ENCODE measurements at places on chromosomes 11 and 22.

GRCh38 chr22:30017375-30018223, 62.7 kb upstream of the HORMAD2 start:
- no peak overlapping the region for H3K4me3 ChIP-seq
- no peak for DNase-seq
- H3K36me3 ChIP-seq, result peaks cover 13% of the 10 kb centered on the region
- H3K4me1 ChIP-seq, result peaks cover 3% of the 10 kb centered on the region
- no peak overlapping the region for H3K27ac ChIP-seq

GRCh38 chr22:36155702-36156101, 4.9 kb downstream of the APOL3 start:
- peaks cover 81% of the 10 kb centered on the region for H3K4me1 ChIP-seq
- H3K27me3 ChIP-seq, result no peaks in the 10 kb centered on the region
- peaks cover 82% of the 10 kb centered on the region for H3K36me3 ChIP-seq

GRCh38 chr11:70464509-70465361, 66.4 kb downstream of the CTTN start:
- H3K4me3 ChIP-seq, result no peak overlapping the region
- H3K27ac ChIP-seq, result no peak overlapping the region
- no peaks in the 10 kb centered on the region for H3K36me3 ChIP-seq
- H3K27me3 ChIP-seq, result peaks cover 9% of the 10 kb centered on the region
- H3K4me1 ChIP-seq, result no peaks in the 10 kb centered on the region
- DNase-seq, result no peak

GRCh38 chr22:23418159-23418788, 161.8 kb downstream of the IGLL1 start:
- H3K27me3 ChIP-seq, result peaks cover 5% of the 10 kb centered on the region
- peak; percentile 30 for DNase-seq
- H3K4me3 ChIP-seq, result no peak overlapping the region
- H3K27ac ChIP-seq, result no peak overlapping the region
- H3K4me1 ChIP-seq, result no peaks in the 10 kb centered on the region

DNA sequence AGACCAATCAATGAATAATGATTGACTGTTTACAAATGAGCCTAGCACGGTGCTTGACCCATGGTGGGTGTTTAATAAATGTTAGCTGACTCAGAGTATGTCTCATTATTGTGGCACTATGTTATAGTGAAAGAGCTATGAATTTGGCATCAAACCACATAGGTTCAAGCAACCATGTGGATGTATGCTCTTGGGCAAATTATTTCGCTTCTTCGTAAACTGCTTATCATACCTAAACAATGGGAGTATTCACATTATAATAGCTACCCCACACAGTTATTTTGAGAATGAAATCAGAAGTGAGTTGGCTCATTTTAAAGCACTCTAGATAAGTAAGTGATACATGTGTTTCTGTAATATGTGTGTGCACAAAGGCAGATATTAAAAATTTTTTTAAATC, 118.7 kb upstream of the HSD17B12 start:
- H3K36me3 ChIP-seq, result no peaks in the 10 kb centered on the region
- peaks cover 62% of the 10 kb centered on the region for H3K27me3 ChIP-seq
- H3K4me1 ChIP-seq, result peaks cover 4% of the 10 kb centered on the region
- DNase-seq, result no peak
- no peak overlapping the region for H3K4me3 ChIP-seq

- H3K27ac ChIP-seq, result no peak overlapping the region
- no peak for DNase-seq
- H3K4me1 ChIP-seq, result peaks cover 20% of the 10 kb centered on the region
These were observed 35.6 kb upstream of the TMEM123 start for GRCh38 chr11:102488208-102488607.

DNA sequence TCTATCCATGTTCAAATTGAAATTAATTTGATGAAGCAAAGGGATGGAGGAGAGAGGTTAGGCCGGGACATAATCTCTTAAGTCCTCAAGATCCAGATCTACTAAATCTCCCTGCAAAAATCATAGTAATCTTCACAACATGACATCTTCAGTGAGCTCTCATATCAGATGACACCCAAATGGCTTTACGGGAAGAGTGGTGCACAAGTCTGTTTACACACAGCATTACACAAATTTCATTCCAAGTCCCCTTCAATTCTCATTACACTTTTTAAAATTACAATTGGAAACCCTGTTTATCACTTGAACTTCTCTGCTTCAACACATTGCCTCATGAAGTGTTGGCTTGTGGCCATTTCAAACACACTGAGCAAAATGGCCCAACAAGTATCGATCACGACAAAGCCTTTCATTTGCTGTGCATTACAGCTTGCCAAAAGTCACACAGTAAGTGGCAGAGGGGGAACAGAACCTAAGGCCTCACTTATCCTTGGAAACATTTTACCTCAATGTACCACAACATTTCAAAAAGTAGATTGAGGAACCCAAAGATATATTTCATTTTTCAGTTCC, 17.9 kb upstream of the TPH1 start:
- H3K27me3 ChIP-seq, result no peaks in the 10 kb centered on the region
- no peaks in the 10 kb centered on the region for H3K4me1 ChIP-seq
- H3K27ac ChIP-seq, result no peak overlapping the region
- H3K4me3 ChIP-seq, result no peak overlapping the region
- no peak for DNase-seq

GRCh38 chr11:3642071-3642951, 519 bp upstream of the ART5 start:
- peak; percentile 62 for DNase-seq
- peaks cover 41% of the 10 kb centered on the region for H3K27me3 ChIP-seq
- peak overlapping the region; percentile 9 for H3K4me3 ChIP-seq
- peaks cover 6% of the 10 kb centered on the region for H3K4me1 ChIP-seq
- H3K36me3 ChIP-seq, result no peaks in the 10 kb centered on the region
- no peak overlapping the region for H3K27ac ChIP-seq

Measured in activated CD8-positive, alpha-beta memory T cell treated with anti-CD3 and anti-CD28 coated beads, Interleukin-2, amount 10 ng/mL, durations not matched to agents 7 days and 5 days (primary cell).